ENCODE measurements at places on chromosomes 16 and 17.

- no peak for DNase-seq
Measured at GRCh38 chr16:76741623-76742022, 449.4 kb upstream of the MON1B start.

GRCh38 chr17:40900809-40901356 is 15.8 kb upstream of the KRT20 start:
- no peak for DNase-seq

DNA sequence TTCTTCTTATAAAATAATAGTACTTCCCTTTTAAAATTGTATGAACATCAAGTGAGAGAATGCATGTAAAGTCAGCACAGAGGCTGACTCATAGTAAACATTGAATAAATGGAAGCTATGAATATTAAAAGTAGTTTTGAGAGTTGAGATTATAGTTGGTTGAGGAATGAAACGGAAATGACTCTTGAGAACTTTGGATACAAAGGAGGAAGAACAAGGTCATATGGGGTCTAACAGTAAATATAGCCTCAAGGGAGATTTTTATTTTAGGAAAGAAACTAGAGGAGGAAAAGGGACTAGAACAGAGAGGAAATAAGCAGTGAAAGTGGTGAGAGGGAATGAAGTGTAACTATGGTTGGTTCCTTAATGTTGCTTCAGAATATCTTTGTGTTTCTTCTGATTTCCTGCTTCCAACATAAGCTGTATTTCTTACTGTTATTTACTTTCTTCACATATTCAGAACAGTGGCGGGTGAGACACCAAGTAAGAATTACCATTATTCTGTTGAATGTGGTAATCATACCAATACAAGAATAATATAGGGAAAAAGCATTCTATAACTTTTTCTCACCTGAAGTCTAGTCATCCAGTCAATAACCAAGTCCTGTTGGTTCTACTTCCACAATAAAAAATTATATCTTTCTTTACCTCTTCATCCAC is 165.1 kb downstream of the CHD9 start:
- DNase-seq, result no peak

DNA sequence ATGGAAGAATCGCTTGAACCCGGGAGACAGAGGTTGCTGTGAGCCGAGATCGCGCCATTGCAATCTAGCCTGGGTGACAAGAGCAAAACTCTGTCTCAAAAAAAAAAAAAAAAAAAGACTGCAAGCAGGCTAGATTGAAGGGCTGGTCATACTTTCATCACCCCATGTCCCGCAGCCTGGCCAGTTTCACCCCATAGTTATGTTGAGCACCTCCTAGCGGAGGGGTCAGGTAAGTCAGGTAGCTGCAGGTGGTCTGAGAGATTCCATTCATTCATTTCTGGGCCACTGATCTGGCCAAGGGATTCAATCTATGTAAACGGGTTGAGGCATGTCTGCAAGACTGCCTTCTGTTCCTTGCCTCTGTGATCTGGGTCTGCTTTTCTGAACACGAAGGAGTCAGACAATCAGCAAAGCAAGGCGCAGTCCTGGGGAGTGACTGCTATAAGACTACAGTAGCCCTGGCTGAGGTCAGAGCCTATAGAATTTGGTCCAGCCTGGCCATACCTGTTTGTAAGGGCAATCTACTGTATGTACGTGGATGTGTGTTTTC is 23.6 kb upstream of the BPTF start:
- no peak for DNase-seq

DNA sequence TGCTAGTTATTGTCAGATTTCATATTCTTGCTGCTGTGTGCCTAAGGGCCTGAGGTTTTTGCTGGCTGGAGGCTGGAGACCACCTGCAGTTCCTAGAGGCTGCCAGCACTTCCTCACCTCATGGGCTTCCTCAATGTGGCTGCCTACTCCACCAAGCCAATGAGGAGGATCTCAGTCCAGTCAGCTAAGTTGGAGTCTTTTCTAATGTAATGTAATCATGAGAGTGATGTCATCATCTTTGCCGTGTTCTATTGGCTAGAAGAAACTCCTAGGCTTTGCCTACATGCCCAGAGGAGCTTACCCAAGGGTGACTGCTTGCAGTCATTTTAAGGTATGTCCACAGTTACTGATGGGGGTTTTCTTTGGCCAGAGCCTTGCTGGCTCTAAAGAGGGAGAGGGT is 53.0 kb downstream of the SOCS3 start:
- DNase-seq, result no peak

GRCh38 chr17:78935419-78936323 is 10.5 kb upstream of the TIMP2 start:
- DNase-seq, result peak; percentile 85

GRCh38 chr17:41322094-41322902 is 6.8 kb upstream of the KRTAP17-1 start:
- no peak for DNase-seq

DNA sequence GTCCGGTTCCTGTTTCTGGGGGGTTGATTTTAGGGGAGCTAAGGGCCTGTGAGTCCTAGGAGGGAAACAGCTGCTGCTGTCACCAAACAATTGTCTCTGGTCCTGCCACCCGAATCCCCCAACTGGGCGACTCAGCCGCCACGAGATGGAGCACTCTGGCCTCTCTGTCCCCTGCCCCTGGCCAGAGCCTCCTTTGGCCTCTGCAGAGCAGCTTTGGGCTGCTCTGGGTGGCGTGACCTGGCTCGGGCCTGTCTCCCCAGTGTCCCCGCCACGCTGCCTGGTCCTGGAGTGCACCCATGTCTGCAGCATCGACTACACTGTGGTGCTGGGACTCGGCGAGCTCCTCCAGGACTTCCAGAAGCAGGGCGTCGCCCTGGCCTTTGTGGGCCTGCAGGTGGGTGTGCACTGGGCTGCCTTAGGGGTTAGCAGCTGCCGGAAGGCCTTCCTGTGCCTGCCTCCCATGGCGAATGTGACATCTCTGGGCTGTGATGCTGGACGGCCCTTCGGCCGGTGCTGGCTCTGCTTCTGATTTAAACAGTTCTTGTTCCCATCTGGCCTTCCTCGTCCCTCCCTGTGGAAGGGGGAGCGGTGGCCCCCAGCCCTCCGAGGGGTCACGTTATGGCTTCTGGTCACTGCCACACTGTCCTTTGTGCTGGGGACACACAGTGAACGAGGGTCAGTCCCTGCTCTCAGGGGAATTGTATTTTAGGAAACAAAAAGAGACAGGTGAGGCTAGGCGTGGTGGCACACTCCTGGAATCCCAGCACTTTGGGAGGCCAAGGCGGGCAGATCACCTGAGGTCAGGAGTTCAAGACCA is 11.6 kb upstream of the RNF213 start:
- no peak for DNase-seq

- DNase-seq, result no peak
Measured at GRCh38 chr17:54950116-54950515, 18.3 kb downstream of the COX11 start.

- DNase-seq, result no peak
Measured at GRCh38 chr16:88886845-88887521, 20.5 kb upstream of the PABPN1L start.

DNA sequence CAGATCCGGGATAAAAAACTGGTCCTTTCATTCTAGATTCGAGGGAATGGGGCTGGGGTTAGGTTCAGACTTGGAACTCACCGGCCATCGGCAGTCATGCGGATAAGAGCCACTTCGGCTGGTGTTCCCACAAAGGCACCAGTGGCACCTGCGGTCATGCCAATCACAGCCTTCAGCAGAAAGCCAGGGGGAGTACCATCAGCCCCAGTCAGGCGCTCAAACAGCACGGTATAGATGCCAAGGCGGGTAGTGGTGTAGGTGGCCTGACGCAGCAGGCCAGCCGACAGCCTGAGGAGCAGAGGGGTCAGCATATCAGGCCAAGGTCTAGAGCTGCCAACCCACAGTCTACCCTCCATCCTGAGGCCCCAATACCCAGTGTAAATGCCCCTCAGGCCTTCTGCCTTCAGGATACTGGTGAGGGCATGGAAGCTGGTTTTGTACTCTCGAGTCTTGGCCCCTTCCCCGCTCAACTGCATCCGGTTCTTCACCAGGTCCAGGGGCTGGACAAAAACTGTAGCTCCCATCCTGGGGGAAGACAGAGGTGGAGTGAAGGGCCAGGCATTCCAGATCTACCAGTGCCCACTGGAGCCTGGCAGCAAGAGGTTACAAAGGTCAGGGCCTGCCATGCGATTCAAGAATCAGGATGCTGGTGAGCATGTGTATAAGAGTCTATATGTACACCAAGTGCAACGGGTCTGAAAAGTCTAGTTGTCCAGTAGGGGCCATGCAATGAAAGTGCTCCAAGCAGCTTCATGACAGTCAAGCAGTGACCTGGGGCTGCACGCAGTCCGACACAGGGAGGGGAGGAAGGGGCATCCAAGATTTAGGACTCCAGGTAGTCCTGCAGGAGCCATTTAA is 929 bp downstream of the SLC25A11 start:
- no peak for DNase-seq

Data from aorta (tissue), 5 donors.